ENCODE measurements at places on chromosomes 4 and X.
A peak's percentile ranks its signal among the peaks of the same experiment; 100 is the strongest.

GRCh38 chrX:26070882-26071281 is 67.3 kb upstream of the MAGEB18 start:
- no peak for DNase-seq

DNA sequence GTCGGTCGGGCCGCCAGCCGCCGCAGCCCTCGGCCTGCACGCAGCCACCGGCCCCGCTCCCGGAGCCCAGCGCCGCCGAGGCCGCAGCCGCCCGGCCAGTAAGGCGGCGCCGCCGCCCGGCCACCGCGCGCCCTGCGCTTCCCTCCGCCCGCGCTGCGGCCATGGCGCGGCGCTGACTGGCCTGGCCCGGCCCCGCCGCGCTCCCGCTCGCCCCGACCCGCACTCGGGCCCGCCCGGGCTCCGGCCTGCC is 213 bp downstream of the NFKB1 start:
- no peak for DNase-seq

GRCh38 chrX:149837639-149838038 is 43.3 kb upstream of the MAGEA8 start:
- DNase-seq, result no peak

DNA sequence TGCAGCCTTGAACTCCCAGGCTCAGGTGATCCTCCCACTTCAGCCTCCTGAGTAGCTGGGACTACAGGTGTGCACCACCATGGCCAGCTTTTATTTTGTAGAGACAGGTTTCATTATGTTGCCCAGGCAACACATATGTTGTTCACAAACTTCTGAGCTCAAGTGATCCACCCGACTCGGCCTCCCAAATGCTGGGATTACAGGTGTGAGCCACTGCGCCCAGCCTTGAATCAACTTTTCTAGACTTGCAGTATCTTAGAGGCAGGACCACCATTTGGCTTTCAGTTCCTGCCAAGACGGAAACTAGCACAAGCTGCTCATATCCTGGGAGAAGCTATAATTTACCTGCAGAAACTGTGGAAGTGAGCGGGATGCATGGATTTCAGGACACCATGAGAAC is 19.9 kb downstream of the NAT8L start:
- no peak for DNase-seq

- DNase-seq, result no peak
Measured at GRCh38 chr4:17876943-17877342, 66.2 kb downstream of the NCAPG start.

DNA sequence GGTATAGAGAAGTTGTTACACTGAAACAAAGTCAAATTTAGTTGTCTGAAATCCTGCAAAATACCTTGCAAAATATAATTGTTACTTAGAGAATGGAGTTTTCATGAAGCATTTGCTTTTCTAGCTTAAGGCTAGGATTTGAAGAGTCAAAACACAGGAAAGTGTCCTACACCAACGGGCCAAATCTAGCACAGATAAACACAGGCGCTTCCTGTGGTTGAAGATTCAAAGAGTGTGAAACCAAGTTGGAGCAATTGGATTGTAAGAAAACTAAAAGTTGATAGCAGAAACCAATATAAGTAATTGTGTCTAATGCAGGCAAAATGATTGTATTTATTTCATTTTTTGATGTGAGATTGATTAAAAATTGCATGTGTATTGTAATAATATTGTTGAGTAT is 2002.5 kb upstream of the TENM3 start:
- no peak for DNase-seq

- no peak for DNase-seq
Measured at GRCh38 chrX:33252306-33252825, 41.0 kb upstream of the DMD start.

- no peak for DNase-seq
Measured at GRCh38 chr4:87057835-87058355, 123.1 kb downstream of the AFF1 start.

DNA sequence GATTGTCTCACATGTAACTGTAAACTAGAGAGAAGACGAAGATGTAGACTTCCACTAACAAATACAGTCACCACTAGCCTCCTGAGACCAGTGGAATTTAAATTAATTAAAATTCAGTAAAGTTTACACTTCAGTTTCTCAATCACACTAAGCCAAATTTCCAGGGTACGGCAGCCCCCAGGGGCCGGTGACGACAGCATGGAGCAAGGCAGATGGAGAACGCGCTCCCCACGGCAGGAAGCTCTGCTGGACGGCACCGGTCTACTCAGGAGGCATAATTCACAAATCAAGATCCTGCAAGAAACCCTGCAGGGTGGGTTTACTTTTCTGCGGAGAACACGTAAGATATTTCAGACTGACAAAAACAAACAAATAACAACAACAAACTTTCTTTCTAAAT is 80.7 kb downstream of the FAT1 start:
- no peak for DNase-seq

DNA sequence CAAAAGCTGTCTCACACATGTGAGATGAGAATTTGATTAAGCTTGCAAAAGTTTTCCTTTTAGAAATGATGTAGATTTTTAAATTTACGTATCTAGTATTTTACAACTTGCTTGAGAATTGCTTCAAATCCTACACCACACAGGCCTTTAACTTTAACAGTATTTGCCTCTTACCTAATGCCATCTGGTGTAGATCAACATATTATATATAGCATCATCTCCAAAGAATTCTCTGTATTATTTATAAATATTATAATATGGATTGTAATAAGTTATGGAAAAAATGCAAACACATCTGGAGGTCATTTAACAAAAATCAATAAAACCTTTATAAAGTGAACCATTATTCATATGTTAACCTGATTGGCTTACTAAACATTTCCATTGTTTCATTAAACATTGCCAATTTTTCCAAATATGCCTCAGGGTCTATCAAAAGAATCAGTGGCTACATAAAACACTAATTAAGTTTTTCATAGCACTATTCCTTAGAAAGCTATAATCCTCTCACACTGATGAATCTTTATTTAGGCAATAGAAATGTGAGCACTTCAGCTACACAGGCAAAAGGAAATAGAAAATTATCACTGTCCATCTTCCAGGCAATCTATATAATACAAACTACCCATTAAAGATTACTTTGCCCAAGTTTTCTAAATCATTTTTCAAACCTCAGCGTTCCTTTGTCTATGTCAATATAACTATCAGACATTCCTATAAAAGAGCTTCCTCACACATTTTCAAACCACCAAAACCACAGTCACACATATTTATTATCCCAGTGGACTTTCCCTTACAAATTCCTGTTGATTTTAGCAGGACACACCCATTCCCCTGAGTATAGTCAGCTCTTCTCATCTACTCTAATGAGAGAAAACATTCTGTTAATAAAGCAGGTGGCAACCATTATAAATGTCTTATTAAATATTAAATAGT is 83.5 kb upstream of the INTU start:
- no peak for DNase-seq

DNA sequence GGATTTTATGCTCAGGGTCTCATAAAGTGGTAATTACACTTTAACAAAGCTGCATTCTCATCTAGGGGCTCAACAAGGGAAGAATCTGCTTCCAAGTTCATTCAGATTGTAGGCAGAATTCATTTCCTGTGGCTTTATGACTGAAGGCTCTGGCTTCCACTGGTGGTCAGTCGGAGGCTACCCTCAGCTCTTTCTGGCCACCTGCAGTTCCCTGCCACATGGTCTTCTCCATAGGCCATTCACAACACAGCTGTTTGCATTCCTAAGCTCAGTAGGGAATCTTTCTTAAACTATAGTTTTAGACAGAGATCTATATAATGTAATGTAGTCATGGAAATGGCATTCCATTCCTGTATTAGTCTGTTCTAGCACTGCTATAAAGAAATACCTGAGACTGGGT is 973.0 kb upstream of the SLIT2 start:
- DNase-seq, result no peak

- DNase-seq, result peak; percentile 52
Measured at GRCh38 chr4:40550948-40551462, 78.7 kb downstream of the RBM47 start.

DNA sequence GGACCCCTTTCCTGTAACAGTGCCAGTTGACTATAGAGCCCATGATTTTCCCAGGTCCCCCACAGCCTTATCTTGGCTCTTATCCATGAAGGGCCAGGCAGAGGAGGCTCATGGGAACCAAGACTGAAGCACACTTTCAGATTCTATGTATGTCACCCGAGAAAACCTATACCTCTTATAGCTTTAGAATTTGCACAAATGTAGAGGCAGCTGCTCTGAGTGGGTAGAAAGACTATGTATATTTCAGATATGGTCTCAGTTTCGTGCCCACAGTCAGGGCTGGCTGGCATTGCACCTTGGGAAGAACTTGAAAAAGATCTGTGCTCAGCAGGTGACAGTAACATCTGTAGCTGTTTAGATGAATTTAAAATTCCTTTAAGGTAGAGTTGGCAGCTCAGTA is 8.3 kb upstream of the LNX1 start:
- DNase-seq, result no peak

DNA sequence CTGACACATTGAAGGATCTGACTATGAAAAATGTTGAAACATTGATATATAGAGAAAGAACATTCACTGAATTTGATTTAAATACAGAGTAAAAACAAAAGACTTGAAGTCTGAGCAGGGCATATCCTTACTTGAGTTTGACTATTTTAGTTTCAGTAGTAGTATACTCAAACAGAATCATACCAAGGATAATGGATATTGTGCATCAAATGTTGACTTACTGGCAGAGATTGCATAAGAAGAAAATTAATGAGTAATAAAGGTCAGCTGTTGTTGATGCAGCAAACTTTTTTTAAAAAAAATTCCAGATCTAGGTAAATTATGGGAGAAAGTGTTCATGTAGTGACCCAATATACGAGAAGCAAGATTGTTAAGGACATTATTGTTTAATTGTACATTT is 94.5 kb upstream of the APOOL start:
- DNase-seq, result no peak

DNA sequence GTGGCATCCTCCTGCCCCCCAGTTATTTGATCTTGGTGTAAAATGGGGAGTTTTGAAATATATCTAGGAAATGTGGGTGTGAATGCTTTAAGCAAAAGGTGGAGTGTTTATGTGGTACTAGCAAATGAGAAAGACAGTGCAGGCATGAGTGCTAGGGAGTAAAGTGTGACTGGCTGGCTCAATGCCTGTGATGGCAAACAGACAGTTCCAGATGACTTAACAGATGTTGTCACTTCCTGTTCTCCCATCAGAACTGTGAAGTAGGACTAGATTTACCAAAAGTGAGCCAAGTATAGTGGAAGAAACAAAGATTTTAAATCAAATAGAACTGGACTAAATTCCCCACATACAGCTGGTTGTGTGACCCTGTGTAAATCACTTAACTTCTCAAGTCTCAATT is 8.4 kb upstream of the AMOT start:
- no peak for DNase-seq

DNA sequence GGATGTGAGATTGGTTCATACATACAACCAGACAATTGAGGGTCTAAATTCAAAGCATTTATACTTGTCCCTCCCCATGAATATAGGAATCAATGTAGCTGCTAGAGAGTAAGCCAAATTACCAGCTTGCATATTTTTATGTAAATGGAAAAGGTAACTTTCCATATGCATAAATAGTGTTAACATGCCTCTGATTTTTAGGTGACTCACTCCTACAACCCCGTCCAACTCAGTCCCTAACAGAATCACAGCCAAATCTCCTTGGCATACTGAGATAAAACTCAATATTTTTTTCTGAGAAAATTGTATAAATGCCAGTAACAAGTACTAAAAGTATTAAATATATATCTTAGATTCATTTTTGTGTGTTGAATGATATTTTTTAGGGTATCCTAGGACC is 67.2 kb downstream of the INPP4B start:
- no peak for DNase-seq

GRCh38 chr4:19194672-19195071 is 1057.0 kb upstream of the SLIT2 start:
- DNase-seq, result no peak

- no peak for DNase-seq
Measured at GRCh38 chr4:772776-773175, 53.2 kb downstream of the CPLX1 start.

GRCh38 chr4:152501846-152502536 is 33.9 kb downstream of the FBXW7 start:
- no peak for DNase-seq

DNA sequence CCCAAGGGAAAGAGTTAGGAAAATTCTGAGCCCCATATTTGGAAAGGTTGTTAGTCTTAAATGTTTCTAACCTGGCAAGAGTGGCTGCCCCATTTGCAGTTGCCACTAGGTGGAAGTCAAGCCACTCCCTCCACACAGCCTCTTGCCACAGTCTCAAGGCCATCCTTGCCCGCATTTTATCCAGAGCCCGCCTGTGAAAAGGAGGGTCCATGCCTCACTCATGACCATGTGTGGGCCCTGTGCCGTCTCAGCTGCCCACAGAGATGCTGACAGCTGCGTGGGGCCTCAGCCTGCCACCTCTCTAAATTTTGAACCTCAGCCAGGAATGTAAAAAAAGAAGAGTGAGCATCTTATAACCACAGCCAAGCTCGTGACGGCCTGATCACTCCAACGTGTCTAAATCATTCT is 201.5 kb upstream of the FAM241A start:
- DNase-seq, result peak; percentile 40

GRCh38 chr4:36313301-36313700 is 31.9 kb downstream of the DTHD1 start:
- DNase-seq, result no peak

GRCh38 chr4:181659202-181659601 is 584.0 kb upstream of the TENM3 start:
- DNase-seq, result no peak

GRCh38 chr4:75729836-75730235 is 5.5 kb downstream of the USO1 start:
- no peak for DNase-seq

- DNase-seq, result no peak
Measured at GRCh38 chr4:51923343-51923742, 80.4 kb downstream of the DCUN1D4 start.
